ENCODE measurements at places on chromosomes 2 and 18.

GRCh38 chr2:88693911-88694414 is 2.5 kb downstream of the RPIA start:
- DNase-seq, result no peak

DNA sequence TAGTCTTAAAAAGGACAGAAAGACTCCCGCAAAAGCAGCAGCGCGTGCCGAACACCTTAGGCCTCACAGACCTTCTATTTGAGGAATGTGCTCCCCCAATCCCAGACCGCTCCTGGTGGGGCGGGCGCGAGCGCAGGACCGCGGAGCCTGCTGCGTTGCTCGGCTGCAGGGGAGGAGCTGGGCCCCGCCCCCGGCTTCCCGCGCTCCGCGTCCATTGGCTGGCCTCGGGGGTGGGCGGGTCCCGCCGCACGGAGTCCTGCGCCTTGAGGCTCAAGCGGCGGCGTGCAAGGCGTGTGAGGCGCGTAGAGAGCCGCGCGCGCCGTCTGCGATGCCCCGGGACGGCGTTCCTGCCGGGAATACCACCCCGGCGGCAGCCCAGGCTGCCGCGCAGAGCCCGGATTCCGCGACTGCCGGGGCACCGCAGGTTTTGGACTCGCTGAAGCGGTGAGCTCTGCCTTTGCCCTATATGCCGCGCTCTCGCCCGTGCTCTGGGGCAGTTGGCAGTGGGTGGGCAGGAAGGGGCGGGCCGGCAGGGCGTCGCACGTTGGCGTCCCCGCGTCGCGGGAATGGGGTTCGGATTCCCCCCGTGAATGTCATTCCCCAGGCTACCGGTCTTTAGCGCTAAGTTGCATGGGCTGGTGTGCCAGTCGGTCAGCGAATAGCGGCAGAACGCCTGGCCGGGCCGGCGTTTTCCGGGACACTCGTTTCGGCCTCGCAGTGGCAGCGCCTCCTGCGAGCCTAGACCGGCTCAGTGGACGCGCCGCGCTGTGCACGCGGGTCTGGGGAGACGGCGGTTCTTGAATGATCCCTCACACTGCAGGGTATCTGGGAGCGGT is 49.6 kb upstream of the PAIP2B start:
- DNase-seq, result peak; percentile 20

DNA sequence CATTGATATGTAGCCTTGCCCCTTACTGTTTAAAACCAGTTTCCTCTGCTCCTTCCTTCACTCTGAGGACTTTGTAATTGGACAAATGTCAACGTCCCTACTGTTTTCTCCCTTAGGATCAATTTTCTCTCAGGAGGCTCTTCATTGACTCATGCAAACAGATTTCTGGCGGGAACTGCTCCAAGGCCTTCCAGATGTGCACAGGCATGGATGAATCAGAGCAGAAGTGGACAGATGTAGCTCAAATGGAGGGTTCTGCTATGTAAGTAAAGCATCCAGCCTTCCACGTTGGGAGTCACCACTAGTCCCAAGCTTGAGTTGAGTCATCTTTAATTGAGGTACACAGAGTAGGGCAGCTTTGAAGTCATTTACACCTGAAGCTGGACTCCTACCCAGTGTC is 34.1 kb upstream of the ZDBF2 start:
- DNase-seq, result peak; percentile 26

DNA sequence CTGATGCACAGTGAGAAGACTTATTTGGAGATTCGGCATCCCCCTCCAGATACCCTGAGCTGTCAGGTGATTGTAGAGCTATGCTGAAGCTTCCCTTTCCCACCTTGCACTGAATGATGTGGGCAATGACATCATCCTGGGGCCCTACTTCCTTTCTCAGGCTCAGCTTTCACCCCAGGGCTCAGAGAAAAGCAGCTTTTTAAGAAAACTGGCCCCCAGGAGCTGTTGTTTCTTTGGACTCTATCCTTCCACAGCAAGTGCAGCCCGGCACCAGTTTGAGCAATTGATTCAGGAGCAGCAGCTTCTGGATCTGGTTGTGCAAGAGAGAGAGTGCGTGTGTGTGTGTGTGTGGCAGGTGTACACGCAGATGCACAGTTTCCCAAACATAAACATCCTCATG is 251.3 kb downstream of the ANAPC1 start:
- no peak for DNase-seq

- no peak for DNase-seq
These were observed 1019.5 kb upstream of the LRRTM1 start for GRCh38 chr2:81324046-81324445.

DNA sequence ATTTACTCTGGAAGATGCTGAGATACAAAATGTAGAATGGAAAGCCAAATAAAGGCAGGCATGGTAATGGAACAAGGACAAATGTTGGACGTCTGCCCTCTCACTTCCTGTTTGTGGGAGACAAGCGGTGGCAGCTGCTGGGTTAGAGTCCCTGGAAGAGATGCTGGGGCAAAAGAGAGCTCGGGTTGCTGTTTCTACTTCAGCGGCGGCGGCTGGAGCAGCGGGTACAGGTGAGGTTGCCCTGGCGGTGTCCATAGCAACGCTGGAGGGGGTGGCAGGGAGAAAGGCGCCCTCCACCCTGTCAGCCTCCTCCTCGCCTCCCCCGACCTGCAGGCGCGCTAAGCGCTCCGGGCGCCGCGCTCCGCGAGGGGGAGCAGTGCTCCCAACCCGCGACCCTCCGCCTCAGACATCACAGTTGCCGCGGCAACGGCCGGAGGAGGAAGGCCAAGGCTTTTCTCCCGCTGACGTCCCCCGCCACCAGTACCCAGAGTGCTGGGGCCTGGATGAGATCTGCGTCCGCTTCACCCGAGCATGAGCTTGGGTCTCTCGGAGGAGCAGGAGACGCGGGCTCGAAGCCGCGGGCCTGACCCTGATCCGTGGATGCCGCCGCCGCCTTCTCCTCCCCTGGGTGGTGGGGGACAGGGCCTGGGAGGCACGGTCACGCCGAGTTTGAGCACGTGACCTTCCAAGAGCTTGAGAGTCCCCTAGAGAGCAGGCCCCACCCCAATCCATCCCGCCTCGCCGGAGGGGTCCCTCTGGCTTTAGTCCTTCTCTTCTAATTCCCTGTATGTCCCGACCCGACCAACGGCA is 65.6 kb downstream of the NOL4 start:
- DNase-seq, result no peak

- no peak for DNase-seq
These were observed 27.2 kb upstream of the LANCL1 start for GRCh38 chr2:210503725-210504191.

DNA sequence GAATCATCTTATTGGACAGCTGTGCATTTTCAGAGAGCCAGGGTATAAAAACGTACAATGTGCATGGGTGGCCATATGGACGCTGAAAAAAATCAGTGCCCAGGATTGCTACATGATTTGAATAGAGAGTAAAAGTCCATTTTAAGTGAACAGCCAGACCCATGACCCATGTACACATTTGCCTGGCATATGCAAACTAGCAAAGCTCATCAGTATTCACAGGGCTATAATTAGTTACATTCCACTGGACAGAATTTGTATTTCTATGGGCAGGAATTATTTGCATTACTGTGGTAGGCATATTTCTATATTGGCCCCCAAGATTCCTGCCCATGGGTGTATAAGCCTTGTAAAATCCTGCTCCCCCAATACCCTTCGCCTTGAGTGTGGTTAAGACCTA is 78.8 kb downstream of the PTH2R start:
- no peak for DNase-seq

DNA sequence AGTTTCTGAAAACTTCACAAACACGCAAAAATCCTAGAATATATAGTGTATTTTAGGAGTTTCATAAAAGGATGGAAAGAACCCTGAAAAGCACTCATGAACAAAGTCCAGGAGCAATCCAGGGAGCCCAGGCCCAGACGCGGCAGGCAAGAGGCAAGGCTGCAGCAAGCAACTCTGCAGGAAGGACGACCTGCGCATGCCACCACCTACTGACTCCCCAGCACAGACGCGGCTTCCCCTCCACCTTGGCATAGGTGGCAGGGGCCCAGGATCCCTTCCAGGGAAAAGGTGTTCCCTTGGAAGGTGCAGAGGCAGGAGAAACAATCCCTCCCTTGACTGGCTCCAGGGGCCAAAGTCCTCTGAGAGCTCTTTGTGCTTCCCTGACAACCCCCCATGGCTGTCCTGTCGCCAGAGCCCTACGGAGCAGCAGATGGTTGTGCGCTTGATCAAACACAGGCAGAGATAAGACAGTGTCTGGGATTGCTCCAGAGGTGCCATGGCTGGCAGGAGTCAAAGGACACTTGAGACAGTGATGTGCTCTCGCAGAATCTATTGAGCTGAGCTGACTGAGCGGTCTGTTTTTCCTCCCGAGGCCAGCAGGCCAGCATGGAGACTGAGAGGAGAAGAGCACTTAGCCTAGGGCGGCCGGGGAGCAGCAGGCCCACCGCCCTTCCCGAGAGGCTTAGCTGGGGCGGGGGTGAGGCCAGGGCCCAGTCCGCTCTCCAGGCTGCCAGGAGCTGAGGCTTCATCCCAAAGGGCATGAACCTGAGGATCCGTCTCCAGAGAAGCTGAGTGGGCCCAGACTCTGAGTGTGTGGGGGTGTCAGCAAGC is 10.8 kb upstream of the AMER3 start:
- no peak for DNase-seq

DNA sequence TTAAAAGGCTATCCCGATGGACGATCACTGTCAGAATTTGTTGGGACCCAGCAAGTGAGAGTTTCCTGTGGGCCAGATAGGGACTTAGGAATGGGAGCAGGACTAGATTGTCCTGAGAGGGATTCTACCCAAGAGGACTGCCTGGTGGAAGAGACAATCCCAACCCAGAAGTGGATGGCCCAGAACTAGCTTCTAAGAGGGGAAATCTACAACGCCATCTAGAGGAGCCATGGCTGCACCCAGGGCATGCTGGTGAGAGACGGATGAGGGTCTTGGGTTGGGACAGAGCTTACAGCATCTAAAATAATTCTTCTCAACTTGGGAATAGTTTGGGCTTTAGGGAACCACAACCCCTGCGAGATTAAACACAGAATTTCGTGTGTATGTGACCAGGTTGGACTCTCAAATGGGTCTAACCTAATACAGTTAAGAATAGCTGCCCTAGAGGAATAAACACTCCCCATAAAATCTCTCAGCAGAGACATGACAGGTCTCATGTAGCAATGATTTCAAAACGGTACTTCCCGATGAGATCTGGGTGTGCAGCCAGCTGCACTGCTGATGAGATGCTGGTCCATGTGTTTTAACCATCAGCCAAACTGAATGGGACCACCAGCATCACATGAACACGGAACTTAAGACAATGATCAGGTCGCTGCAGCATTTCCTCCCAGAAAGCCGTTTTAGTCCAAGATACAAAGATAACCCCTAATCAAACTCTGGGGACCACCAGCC is 50.8 kb downstream of the CCBE1 start:
- DNase-seq, result no peak

GRCh38 chr18:51531501-51531900 is 334.0 kb upstream of the MEX3C start:
- no peak for DNase-seq

GRCh38 chr18:76588601-76589226 is 93.7 kb upstream of the ZNF516 start:
- DNase-seq, result no peak

DNA sequence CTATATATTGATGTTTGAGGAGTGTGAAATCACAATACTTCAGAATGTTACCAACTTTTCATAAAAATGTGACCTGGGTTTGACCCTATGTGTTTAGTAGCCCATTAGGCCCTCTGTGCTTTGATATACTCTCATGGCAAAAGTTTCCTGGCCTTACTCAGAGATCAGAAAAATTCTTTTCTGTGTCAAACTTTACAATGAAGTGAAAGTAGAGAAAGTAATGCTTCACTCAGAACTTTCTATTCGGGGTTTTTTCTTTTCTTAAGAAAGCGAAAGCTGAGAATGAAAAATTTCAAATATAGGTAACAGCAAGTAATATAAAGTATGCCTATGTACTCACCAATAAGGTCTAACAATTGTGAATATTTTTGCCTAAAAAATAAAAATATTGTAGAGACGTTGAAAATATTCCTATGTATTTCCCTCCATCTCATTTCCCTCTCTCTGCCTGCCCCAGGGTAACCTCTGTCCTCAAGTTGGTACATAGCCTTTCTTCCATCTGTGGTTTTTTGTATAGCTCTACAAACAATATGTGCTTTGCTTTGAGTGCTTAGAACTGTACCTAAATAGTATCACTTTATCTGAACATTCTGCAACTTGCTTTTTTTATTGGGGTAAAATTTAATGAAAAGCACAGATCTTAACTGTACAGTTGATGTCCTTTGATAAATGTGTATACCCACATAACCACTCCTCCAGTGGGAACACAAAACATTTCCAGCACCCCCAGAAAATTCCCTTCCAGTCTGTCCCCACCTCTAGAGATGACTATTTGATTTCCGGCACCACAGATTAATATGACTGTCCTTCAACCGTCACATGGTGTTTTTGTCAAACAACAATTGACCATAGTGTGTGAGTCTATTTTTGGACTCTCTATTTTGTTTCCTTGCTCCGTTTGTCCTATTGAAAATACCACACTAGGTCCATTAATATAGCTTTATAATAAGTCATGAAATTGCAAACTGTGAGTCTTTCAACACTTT is 10.3 kb upstream of the ACKR3 start:
- no peak for DNase-seq

DNA sequence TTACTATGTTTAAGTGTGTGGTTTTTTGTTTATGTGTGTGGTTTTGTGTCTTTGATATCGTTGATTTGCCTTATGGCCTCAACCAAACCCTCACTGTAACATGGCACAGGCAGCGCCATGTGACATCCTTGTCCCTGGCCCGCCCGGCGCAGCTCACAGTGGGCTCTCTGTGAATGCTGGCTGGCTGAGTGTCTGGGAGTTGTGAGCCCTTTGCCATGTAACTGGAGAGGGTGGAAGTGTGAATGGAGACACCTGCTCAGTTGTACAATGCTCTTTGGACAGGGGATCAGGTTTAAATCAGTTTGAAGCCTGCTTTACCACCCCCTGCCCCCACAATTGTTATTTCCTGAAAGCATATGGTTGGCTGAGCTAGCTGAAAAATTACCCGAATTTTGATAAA is 41.8 kb downstream of the TCF7L1 start:
- DNase-seq, result no peak

DNA sequence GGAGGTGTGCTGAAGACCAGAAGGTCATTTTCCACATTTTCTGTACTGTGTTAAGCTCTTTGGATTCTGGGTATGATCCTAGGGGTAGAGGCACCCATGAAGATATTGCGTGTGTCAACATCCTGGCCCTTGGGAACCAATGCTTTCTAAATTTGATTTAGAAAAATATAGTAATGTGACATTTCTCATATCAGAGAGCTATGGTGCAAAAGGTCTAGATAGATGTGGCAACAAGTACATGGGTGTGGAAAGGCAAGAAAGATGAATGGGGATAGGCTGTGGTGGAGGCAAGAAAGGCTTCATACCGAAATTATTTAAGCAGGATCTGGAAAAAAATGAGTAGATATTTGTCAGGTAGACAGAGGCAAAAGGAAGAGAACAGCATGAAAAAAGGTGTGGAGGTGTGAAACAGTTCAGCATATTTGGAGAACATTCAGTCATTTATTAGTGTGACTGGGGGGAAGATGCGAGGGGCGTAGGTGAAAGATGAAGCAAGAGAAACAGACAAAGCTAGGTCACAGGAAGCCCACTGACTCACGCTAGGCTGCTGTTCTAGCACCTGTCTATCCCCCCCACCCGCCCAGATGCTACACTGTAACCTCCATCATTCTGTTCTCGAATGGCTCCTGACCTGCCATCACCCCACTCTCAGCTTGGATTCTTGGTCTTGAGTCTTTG is 11.7 kb downstream of the DOK1 start:
- DNase-seq, result no peak

GRCh38 chr2:71066856-71067255 is 1.6 kb upstream of the NAGK start:
- no peak for DNase-seq

GRCh38 chr2:78979380-78980151 is 45.9 kb upstream of the REG3G start:
- DNase-seq, result no peak

GRCh38 chr18:8656232-8656631 is 47.0 kb downstream of the RAB12 start:
- DNase-seq, result no peak

All from HFF-Myc (cell line).